Colonic mucosa (tissue), 4 donors: ENCODE measurements at places on chromosomes 1 and 21.

DNA sequence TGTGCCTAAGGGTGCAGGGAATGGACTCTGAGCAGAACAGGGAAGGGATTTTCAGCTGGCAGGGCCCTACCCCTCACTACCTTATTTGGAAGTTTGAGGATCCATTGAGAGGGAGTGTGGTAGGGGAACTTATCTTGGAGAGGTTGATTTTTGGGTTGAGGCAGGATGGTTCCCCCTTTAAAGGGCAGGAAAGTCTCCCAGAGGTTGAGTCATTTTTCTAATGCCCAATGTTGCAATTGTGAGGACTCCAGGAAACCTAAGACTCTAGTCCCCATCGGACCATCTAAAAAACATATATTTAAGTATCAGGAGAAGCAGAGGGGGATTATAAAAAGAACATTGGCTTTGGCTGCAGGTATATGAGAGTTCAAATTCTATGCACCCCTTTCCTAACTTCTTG, 47.3 kb downstream of the SAMD13 start:
- no peak overlapping the region for H3K27ac ChIP-seq
- no peak overlapping the region for H3K4me3 ChIP-seq
- H3K4me1 ChIP-seq, result peaks cover 8% of the 10 kb centered on the region
- H3K27me3 ChIP-seq, result no peaks in the 10 kb centered on the region
- no peaks in the 10 kb centered on the region for H3K36me3 ChIP-seq

GRCh38 chr1:243390162-243390791, 134.4 kb downstream of the SDCCAG8 start:
- no peaks in the 10 kb centered on the region for H3K27me3 ChIP-seq
- DNase-seq, result no peak
- no peaks in the 10 kb centered on the region for H3K4me1 ChIP-seq
- no peak overlapping the region for H3K27ac ChIP-seq

- H3K36me3 ChIP-seq, result no peaks in the 10 kb centered on the region
- no peak overlapping the region for H3K27ac ChIP-seq
- no peaks in the 10 kb centered on the region for H3K27me3 ChIP-seq
- H3K4me1 ChIP-seq, result no peaks in the 10 kb centered on the region
- H3K4me3 ChIP-seq, result no peak overlapping the region
These were observed 111.1 kb downstream of the CLIC6 start for GRCh38 chr21:34779860-34780259.

- peaks cover 6% of the 10 kb centered on the region for H3K4me1 ChIP-seq
- no peak for DNase-seq
These were observed 5.5 kb downstream of the LAPTM5 start for GRCh38 chr1:30751830-30752650.

DNA sequence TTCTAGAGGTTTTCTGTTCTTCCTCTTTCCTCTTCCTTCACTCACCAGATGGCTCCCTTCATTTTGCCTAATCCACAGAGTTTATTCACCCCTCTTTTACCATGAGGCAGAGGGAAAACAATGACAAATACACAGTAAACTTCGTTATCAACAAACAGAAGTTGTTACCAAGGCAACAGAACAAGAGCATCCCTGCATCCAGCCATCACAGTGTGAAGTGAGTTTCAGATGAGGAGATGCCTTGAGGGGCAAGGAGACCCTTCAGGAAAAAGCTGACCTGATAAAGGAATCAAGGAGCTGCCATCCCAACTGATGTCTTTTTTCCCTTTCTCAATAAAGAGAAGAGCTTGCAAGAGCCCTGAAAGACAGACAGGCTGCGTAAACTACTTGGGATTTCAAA, 195.3 kb downstream of the BRINP2 start:
- H3K4me3 ChIP-seq, result no peak overlapping the region
- H3K4me1 ChIP-seq, result no peaks in the 10 kb centered on the region

- H3K36me3 ChIP-seq, result no peaks in the 10 kb centered on the region
- no peak for DNase-seq
- no peaks in the 10 kb centered on the region for H3K27me3 ChIP-seq
These were observed 7.4 kb upstream of the IRF2BP2 start for GRCh38 chr1:234617131-234617985.

DNA sequence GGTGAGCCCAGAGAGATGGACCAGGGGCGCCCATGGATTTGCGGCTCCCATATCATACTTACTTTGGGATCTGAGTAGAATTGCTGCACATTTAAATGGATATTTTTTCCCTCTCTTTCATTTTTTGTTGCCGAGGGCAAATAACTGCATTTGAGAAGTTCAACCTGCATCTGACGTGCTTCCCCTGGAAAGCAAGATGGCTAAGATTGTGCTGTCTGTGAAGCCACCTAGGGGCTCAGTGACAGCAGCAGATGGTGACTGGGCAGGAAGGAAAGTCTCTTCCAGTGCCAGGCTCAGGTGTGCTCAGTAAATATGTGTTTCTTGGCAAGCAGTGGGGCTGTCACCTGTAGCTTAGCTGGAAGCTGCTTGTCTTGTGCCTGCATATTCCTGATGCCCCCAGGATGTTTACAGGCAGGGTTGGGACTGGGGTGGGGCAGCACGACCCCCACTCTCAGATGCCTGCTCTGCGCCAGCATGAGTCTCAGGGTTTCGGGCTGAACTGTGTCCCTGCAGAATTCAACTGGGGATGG, 59.8 kb upstream of the ETV3 start:
- H3K4me3 ChIP-seq, result no peak overlapping the region
- H3K27ac ChIP-seq, result no peak overlapping the region
- no peaks in the 10 kb centered on the region for H3K36me3 ChIP-seq

DNA sequence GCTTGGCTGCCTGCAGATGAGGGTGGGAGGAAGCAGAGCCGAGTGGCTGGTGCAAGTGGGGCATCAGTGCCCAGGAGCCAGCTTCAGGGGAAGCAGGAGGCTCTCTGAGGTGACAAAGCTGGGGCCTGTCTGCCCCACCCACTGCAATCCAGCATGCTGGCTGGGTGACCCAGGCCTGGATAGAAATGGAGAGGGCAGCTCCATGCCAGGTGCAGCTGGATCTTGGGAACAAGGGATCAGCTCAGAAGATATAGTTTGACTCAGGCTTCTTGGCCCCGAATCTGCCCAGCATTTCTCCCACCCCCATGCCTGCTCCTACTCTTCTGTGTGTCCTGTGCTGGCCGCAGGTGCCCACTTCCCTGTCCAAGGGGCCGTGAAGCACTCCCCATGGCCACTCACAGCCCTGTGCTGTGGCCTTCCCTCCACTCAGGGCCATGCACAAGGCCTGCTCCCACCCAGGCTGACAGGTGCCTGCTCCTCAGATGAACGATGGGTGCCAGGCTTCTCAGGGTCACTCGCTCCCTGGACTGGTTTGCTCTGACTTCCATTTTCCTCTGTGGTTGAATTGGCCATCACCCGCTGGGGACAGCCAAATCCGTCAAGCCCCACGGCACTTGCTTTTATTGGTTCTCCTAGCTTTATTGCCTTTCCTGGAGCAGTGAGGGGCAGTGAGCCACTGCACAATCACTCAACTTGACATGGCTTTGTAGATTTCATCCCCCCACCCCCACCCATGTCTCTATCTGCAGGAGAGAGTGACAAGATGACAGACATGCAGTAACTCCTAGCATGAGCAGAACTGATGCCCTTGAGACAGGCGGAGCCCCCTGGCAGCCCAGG, 174.8 kb upstream of the VAMP3 start:
- no peaks in the 10 kb centered on the region for H3K4me1 ChIP-seq
- no peak overlapping the region for H3K27ac ChIP-seq
- DNase-seq, result no peak
- no peaks in the 10 kb centered on the region for H3K27me3 ChIP-seq

DNA sequence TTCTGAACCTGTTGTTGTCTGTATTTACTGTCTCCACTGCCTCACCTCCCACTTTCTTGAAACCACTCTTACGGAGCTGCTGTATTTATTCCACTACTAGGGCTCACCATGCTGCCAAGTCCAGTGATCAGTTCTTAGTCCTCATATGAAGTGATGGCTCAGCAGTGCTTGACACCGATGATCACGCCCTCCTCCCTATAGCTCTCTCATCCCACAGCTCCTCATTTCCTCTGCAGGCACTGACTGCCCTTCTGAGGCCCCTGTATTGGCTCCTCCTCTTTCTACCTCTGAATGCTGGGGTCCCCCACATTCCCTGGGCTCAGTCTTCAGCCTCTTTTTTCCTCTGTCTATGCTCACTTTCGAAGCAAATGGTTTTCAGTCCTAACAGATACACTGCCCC, 3.4 kb downstream of the CLCA1 start:
- DNase-seq, result no peak
- no peaks in the 10 kb centered on the region for H3K4me1 ChIP-seq
- H3K27me3 ChIP-seq, result no peaks in the 10 kb centered on the region
- H3K27ac ChIP-seq, result no peak overlapping the region
- no peaks in the 10 kb centered on the region for H3K36me3 ChIP-seq

GRCh38 chr1:225423518-225423855, 4.4 kb downstream of the LBR start:
- no peak overlapping the region for H3K4me3 ChIP-seq
- no peaks in the 10 kb centered on the region for H3K36me3 ChIP-seq
- no peak for DNase-seq

GRCh38 chr1:25684216-25684965, 67.8 kb downstream of the MAN1C1 start:
- H3K4me3 ChIP-seq, result no peak overlapping the region
- H3K36me3 ChIP-seq, result no peaks in the 10 kb centered on the region
- H3K27me3 ChIP-seq, result no peaks in the 10 kb centered on the region
- no peak for DNase-seq

DNA sequence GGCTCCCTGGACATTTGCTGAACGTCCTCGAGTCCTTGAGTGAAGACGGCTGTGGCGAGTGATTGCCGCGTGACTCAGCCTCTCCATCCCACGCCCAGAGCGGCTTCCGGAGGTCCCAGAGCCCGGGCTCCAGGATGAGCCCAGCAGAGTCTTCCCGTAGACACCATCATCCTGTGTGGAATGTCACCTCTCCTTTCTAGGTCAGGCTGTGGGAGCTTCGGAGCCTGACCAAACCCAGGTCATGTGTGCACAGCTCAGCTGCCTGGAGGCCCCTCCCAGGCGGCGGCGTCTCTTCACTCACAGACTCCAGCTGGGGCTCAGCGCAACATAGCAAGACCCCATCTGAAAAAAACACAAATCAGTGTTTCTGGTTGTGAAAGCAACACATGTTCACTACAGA, 38.2 kb downstream of the PRKCZ start:
- H3K36me3 ChIP-seq, result no peaks in the 10 kb centered on the region
- no peaks in the 10 kb centered on the region for H3K4me1 ChIP-seq
- H3K27me3 ChIP-seq, result no peaks in the 10 kb centered on the region
- no peak overlapping the region for H3K4me3 ChIP-seq

- H3K36me3 ChIP-seq, result no peaks in the 10 kb centered on the region
- peak overlapping the region; percentile 44 for H3K27ac ChIP-seq
- H3K27me3 ChIP-seq, result no peaks in the 10 kb centered on the region
These were observed 12.0 kb downstream of the NCMAP start for GRCh38 chr1:24567792-24568388.

- no peak for DNase-seq
- H3K27ac ChIP-seq, result no peak overlapping the region
- H3K4me1 ChIP-seq, result no peaks in the 10 kb centered on the region
- H3K27me3 ChIP-seq, result no peaks in the 10 kb centered on the region
- H3K36me3 ChIP-seq, result no peaks in the 10 kb centered on the region
- H3K4me3 ChIP-seq, result no peak overlapping the region
These were observed 18.9 kb upstream of the NKAIN1 start for GRCh38 chr1:31258581-31258980.

- DNase-seq, result no peak
- H3K27ac ChIP-seq, result no peak overlapping the region
- no peaks in the 10 kb centered on the region for H3K4me1 ChIP-seq
- H3K36me3 ChIP-seq, result no peaks in the 10 kb centered on the region
- H3K4me3 ChIP-seq, result no peak overlapping the region
These were observed 144.5 kb upstream of the TMEM51 start for GRCh38 chr1:15008783-15009729.

DNA sequence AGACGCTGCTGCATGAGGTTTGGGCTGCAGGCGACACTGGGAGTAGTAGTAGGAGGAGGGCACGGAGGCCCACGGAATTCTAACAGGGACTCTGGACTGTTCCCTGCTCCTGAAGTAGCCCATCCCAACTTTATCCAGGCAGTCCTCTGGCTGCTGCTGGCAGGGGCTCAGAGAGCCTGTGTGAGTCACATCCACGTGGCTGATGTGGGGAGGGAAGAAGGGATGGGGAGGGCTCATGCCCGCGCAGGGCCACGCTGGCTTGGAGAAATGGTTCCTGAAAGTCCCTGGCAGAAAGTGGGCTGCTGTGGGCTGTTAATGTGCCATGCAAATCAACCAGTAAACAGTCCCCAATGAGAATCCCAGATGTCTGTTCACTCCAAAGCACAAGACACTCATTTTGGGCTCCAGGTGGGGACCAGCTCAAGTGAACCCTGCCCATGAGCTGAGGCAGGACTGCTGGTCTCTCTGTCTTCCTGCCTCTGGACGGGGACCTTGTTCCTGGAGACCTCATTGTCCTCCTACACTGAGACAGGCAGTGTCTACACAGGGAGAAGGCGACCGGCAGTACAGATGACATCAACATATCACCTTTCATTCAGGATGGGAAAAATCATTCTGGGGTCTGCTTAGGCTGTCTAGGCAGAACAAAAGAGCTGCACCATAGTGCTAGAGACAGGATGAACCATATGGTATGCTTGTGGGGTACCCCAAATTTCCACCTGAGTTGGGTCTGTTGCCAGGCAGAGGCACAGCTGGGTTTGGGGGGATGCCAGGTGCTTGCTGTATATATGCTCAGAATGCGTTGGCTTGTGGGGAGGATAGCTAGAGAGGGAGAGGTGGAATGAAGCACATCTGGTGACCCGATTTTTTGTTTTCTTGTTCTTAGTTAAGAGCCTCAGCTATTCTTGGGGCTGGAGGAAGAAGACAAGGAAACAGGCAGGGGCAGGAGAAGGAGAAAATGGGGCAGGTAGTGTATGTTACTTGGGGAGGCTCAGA, 57.9 kb upstream of the FMOD start:
- peaks cover 13% of the 10 kb centered on the region for H3K4me1 ChIP-seq
- peak; percentile 85 for DNase-seq
- H3K4me3 ChIP-seq, result no peak overlapping the region
- H3K27ac ChIP-seq, result peak overlapping the region; percentile 26
- no peaks in the 10 kb centered on the region for H3K27me3 ChIP-seq
- H3K36me3 ChIP-seq, result no peaks in the 10 kb centered on the region

- H3K4me1 ChIP-seq, result peaks cover 9% of the 10 kb centered on the region
- H3K27me3 ChIP-seq, result no peaks in the 10 kb centered on the region
- no peak overlapping the region for H3K27ac ChIP-seq
These were observed 1.3 kb downstream of the FYB2 start for GRCh38 chr1:56817716-56818463.

GRCh38 chr1:169326261-169326955, 41.2 kb downstream of the NME7 start:
- no peak for DNase-seq
- no peaks in the 10 kb centered on the region for H3K4me1 ChIP-seq
- H3K27ac ChIP-seq, result no peak overlapping the region
- H3K4me3 ChIP-seq, result no peak overlapping the region
- H3K36me3 ChIP-seq, result no peaks in the 10 kb centered on the region

DNA sequence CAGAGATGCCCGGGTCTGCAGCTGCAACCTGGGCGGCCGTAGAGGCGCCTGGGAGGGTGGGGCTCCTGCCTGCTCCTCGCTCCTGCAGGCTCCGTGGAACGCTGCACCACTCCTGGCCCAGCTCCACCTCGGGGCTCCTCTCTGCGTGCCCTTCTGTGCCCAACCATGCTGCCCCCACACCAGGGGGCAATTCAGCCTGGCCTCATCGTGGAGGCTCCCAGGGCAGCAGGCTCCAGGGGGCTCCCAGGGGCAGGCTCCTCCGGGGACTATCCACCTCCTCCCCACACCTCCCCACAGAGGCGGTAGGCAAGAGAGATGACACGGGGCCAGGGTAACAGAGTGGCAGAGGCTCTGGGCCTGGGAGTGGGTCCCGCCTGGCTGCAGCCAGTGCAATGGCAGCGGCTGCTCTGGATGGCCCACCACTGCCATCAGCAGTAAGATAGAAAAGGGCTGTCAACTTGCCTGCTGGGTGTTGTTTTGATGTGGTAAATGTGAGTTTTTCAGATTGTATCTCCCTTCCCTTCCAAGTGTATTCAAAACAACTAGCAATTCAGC, 22.4 kb upstream of the LRRC8C start:
- no peak for DNase-seq
- no peaks in the 10 kb centered on the region for H3K36me3 ChIP-seq
- no peaks in the 10 kb centered on the region for H3K4me1 ChIP-seq
- no peaks in the 10 kb centered on the region for H3K27me3 ChIP-seq
- no peak overlapping the region for H3K27ac ChIP-seq
